ENCODE measurements at places on chromosomes 13 and 19. TPM values are rescaled to one million over a fixed set of nuclear protein-coding genes. Genes with fewer than 3 reads are reported as not detected.
A peak's percentile ranks its signal among the peaks of the same experiment; 100 is the strongest.

- DNase-seq: no peak
Measured at GRCh38 chr13:87940776-87941175, 269.6 kb downstream of the SLITRK5 start.

GRCh38 chr19:41416194-41416674 is 10.9 kb downstream of the B3GNT8 start:
- no peak for DNase-seq

DNA sequence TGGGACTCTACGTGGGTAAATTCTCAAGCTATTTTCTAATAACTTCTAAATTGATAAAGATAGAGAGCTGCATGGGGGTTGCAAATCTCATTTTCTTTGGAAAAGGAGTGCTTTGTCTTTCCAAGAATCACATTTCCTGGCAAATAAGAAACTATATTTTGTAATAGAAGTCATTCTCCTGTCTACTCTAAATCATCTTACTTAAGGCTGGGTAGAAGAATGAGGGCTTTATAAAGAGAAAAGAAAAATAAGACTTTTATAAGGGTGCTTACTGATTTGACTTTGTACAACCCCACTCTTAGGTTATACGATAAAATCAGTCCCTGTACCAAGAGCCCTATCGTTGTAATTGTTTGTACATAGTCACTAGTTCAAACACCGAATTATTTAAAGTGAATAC is 14.9 kb downstream of the ITGBL1 start:
- no peak for DNase-seq

- DNase-seq: no peak
Measured at GRCh38 chr13:77062097-77062496, 35.1 kb upstream of the FBXL3 start.

The ZNF296 gene
- 0.25 TPM for polyA plus RNA-seq

- DNase-seq: no peak
Measured at GRCh38 chr13:40798380-40798779, 9.0 kb downstream of the SLC25A15 start.

DNA sequence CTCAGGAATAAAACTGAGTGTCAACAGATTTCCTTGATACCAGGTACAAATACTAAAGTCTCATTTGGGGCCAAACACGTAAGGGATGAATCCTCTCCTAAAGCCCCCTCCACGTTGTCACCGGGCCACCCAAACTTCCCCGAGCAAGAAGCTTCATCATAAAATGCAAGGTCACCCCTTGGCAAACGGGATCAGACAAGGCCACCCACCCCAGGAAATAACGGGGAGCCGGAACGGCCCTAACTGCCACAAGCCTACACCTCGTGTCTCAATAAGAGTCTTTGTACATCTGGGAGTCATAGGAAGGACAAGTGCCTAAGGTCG is 717 bp downstream of the EEF2 start:
- peak; percentile 21 for DNase-seq

DNA sequence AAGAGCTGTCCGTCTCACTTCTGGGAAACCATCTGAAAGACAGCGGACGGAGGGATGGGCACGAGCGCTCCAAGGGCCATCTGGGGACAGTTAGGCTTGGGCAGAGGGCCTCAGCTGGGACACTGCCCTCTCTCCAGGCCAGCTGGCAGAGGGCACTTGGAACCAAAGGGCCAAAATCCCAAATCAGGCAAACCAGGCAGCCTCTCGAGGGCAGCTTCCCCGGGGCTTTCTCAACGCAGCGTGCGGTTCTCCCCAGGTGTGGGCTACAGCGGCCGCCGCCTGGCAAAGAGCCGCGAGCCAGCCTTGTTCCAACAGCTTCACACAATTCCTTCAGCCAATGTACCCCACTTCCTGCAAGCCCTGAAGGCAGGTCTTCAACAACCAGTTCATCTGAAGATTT is 5.0 kb downstream of the MLLT1 start:
- DNase-seq: no peak

GRCh38 chr13:96771486-96772367 is 222.5 kb downstream of the OXGR1 start:
- DNase-seq: no peak

GRCh38 chr19:42233678-42234292 is 8.6 kb downstream of the GSK3A start:
- DNase-seq: no peak

The PSG3 gene
- not detected for polyA plus RNA-seq

The ZNF568 gene
- polyA plus RNA-seq: 4.1 TPM

The CHMP2A gene
- 105 TPM for polyA plus RNA-seq

The ZNF541 gene
- not detected for polyA plus RNA-seq

- no peak for DNase-seq
Measured at GRCh38 chr19:35462476-35462953, 14.5 kb downstream of the FFAR2 start.

- DNase-seq: peak; percentile 4
Measured at GRCh38 chr19:13396250-13397080, 109.8 kb downstream of the CACNA1A start.

DNA sequence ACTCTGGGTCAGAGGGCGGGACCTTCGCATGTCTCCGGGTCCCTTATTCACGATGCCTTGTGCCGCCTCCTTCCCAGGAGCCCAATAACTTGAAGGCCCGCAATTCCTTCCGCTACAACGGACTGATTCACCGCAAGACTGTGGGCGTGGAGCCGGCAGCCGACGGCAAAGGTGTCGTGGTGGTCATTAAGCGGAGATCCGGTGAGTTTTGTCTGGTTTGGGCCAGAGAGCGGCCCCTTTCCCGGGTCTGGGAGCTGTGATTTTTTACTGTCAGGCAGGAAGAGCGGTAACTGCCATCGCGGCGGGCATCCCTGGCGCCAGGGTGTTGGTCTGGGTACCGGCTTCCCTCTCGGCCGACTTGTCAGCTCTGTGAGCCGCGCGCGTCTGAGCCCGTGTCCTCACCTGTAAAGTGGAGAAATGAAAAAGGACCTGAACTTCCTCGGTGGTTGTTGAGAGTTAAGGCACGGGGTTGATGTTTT is 800 bp downstream of the RPL28 start:
- no peak for DNase-seq

GRCh38 chr13:88736026-88736425 is 1064.9 kb downstream of the SLITRK5 start:
- no peak for DNase-seq

- peak; percentile 56 for DNase-seq
Measured at GRCh38 chr13:34360702-34361101, 542.8 kb downstream of the RFC3 start.

DNA sequence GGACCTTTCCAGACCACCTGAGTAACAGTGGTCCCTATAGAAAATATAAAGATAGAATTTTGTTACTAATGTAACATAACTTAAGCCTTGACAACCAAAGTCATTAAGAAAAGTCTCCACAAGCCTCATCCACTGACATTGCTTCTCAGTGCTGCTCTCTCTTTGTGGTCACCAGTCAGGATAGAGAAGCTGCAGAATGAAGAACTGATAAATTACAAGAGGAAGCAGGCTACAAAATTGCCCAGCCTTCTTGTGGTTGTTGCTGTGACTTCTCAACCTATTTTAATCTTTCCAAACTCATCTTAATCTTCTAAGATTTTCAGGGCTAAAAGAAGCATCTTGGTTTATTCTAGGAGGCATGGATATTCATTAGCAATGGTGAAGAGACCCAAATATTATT is 343.8 kb downstream of the MZT1 start:
- DNase-seq: no peak

The PCDH17 gene
- polyA plus RNA-seq: not detected
